ENCODE measurements at places on chromosomes 11 and 22.

GRCh38 chr11:124812876-124813275, 12.7 kb upstream of the MSANTD2 start:
- DNase-seq, result no peak

DNA sequence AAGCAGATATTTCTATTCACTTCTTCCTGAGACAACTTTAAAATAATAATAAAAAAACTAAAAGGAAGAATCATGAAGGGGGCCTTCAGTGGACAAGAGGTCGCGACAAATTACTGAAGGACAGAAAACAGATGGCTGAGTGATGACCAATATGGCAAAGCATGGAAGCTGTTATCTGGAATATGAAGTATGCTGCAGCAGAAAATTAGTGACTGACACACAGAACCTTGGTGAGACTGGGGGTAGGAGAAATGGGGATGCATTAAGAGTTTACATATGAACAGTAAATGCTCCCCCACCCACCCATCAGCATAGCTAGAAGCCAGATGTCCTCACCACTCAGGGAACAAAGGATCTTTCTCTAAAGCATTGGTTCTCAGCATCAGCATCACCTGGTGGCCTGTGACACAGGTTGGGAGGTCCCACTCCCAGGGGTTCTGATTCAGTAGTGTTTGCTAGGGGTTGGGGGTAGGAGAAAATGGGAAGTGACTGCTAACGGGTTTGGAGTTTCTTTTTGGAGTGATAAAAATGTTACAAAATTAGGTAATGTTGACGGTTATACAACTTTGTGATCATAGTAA, 59.7 kb downstream of the NARS2 start:
- DNase-seq, result no peak

- no peak for DNase-seq
Measured at GRCh38 chr11:10454878-10455631, at the start of gene AMPD3. Gene AMPD3, plus strand, starts transcription at chr11:10455264. Its CDS starts 6,256 bp downstream, at chr11:10461520.

DNA sequence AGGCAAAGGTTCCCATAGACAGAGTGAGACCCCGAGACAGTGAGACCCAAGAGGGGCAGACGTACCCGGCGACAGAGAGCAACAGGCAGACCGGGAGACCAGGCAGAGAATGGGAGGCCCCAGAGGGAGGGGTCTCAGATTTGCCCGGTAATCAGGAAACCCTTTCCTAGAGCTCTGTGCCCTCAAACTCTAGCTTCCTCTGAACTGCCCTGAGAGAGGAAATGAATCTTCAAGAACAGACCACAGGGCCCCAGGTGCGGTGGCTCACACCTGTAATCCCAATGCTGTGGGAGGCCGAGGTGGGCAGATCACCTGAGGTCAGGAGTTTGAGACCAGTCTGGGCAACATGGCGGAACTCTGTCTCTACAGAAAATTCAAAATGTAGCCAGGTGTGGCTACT, 47.7 kb downstream of the RPUSD4 start:
- no peak for DNase-seq

GRCh38 chr22:26554956-26555355, 35.0 kb downstream of the TPST2 start:
- DNase-seq, result no peak
